ENCODE measurements at places on chromosomes 3 and 15. TPM values are rescaled to one million over a fixed set of nuclear protein-coding genes. Genes with fewer than 3 reads are reported as not detected.

CPA3 gene
- not detected for total RNA-seq

THPO gene
- total RNA-seq: 0.98 TPM

TMOD2 gene
- total RNA-seq: 18.9 TPM

PAQR5 gene
- 0.21 TPM for total RNA-seq

- H3K4me1 ChIP-seq: peaks cover 23% of the 10 kb centered on the region
- no peak overlapping the region for H3K27ac ChIP-seq
- DNase-seq: no peak
- H3K36me3 ChIP-seq: no peaks in the 10 kb centered on the region
Observed at GRCh38 chr15:80055933-80056332, 3.5 kb upstream of the ZFAND6 start.

TMEM212 gene
- not detected for total RNA-seq

GRCh38 chr3:43753741-43754715 lies 63.3 kb downstream of the ABHD5 start:
- no peaks in the 10 kb centered on the region for H3K36me3 ChIP-seq
- peaks cover 3% of the 10 kb centered on the region for H3K27me3 ChIP-seq
- no peak overlapping the region for H3K4me3 ChIP-seq
- H3K27ac ChIP-seq: no peak overlapping the region
- no peaks in the 10 kb centered on the region for H3K4me1 ChIP-seq
- DNase-seq: no peak

KPNA1 gene
- 86.8 TPM for total RNA-seq

CCR3 gene
- not detected for total RNA-seq

RLBP1 gene
- 6.3 TPM for total RNA-seq

GRCh38 chr3:174675406-174675805 lies 183.7 kb upstream of the NAALADL2 start:
- no peak overlapping the region for H3K27ac ChIP-seq
- no peaks in the 10 kb centered on the region for H3K36me3 ChIP-seq
- H3K4me1 ChIP-seq: peaks cover 5% of the 10 kb centered on the region

SLC28A2 gene
- total RNA-seq: not detected
